Substantia nigra (tissue), 51 donors: ENCODE measurements at places on chromosomes 2 and 18.

DNA sequence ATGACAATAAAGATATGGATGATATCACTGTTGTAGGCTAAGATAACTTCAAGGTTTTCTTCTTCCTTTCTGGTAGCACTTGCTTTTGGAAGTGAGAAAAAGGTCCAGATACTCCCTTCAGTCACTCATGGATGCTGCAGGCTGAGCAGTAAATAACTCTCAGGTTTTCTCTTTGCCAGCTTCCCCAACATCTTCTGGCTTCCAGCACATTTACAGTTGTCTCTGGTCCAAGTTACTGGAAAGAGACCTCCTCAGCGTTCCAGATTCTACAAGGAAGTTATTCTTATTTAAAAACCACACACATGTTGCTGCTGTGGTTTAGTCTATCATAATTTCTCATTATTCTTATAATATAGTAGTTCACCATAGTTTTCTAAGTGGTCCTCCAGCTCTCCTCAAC is 383.4 kb downstream of the PLCL1 start:
- no peak for DNase-seq

DNA sequence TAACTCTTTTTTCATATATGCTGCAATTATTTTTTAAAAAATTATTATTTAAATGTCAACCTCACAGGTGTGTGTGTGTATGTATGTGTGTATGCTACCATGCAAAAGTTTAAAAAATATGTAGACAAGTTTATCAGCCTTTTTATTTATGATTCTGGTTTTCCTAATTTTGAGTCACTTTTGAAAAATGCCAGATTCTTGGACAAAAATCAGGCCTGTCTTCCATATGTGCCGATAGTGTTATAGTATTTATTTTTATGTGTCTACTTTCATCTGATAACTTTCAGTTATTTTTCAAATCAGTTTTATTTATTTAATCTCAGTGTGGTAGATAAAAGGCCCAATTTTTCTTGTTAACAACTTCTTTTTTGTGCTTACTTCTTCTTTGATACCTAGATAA is 176.2 kb downstream of the RDH14 start:
- DNase-seq, result no peak

DNA sequence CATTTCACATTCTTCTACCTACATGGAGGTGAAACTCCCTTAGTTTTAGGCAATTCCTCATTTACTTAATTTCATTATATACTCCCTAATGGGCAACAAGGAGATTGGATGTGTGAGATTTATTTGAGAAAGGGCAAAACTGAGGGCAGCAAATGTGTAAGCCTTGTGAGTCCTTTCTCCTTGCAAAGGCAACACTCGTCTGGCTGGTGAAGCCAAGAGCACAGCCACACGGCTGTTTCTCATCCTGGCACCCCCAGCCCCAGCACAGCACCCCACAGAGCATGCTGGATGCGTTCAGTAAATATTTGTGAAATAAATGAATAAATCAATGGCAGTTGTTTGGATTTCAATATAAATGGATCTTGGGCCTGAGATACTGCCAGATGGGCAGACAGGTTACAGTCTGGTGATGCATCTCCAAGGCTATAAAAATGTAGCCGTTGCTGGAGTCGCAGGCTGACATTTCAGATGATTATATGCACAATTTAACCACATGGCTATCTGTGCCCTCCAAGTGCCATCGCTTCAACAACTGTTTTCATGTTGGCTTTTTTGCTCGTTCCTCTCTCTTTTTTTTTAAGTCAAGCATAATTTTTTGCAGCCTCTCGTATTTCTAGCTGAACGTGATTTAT is 154.1 kb upstream of the REV1 start:
- DNase-seq, result no peak

GRCh38 chr2:232927793-232928550 is 57.9 kb downstream of the SNORC start:
- DNase-seq, result no peak

DNA sequence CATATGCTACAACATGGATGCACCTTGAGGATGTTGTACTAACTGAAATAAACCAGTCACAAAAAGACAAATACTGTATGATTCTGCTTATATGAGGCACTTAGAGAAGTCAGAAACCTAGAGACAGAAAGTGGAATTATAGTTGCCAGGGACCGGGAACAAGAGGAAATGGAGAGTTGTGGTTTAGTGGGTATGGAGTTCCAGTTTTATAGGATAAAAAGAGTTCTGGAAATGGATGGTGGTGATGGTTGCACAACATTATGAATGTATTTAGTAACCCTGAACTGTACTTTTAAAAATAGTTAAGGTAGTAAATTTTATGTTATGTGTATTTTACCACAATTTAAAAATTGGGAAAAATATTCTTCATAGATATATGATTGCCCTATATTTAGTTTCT is 97.7 kb downstream of the DPP4 start:
- DNase-seq, result no peak

DNA sequence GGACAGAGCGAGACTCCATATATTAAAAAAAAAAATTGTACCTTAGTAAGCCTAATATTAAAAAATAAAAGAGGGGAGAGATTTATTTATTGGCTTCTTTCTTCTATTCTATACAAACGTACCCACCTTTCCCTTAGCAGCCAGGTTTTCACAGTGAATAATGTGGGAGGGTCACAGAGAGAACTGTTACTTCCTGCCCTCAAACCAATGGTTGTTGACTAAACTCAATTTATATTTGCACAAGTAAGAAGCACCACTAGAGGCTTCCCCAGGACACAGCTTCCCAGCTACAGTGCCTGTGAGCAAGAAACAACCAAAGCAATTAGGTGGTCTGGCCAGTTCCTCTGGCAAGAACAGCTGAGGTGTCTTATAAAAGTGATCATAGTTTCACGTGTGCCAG is 28.9 kb upstream of the GALR1 start:
- no peak for DNase-seq

GRCh38 chr2:66437691-66438497 is 3.0 kb downstream of the MEIS1 start:
- no peak for DNase-seq

DNA sequence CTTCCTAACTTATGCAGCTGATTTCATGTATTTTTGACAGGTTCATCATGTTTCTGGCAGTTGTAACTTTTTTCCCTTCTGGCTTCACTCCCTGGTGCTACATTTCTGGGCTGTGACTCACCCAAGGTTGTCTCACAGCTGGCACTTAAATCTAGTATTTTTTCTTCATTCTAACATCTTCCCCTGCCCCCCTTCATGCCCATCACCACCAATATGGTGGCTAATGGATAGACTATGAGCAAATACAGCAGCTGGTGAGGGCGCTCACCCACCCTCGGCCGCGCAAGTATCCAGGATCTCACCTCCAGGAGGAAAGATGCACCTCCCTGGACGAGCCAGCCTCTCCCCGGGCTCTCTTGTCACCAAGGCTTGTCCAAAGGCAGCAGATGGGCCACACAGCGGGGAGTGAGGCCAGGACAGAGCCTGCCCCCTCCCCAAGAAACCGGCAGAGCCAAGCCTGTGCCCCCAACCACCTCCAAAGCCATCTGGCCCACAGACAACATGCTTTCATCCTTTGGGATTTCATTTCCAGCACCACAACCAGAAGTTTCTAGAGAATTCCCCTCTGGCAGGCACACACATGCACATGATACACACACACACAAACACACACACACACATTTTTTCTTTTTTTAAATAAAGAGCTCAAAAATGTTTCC is 39.1 kb downstream of the ATOH8 start:
- DNase-seq, result no peak

GRCh38 chr2:2547451-2547850 is 216.4 kb upstream of the MYT1L start:
- peak; percentile 37 for DNase-seq

GRCh38 chr2:239711911-239712570 is 311.2 kb upstream of the HDAC4 start:
- no peak for DNase-seq

- no peak for DNase-seq
Measured at GRCh38 chr2:212021947-212022346, 516.7 kb downstream of the ERBB4 start.

DNA sequence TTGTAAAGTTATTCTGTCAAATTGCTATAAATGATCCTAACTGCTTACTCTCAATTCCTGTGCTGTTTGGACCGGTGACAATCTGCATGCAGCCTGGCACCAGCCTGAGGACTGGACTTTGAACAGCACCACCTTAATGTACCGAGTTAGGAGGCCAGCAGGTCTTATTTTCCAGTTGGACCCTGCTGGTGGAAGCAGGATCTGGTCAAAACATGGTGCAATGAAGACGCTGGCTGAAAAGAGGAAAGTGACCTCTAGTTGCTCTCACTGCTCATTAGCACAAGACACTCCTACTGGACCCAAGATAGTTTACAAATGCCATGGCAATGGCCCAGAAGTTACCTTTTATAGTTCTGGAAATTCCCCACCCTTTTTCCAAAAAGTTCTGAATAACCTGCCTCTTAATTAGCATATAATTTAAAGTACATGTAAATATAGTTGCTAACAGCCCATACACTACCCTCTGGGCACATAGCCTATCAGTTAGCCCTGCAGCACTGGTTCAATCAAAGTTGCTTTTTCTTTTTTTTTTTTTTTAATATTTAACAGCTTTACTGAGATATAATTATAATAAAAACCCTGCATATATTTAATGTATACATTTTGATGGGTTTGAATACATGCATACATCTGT is 35.8 kb downstream of the RBKS start:
- no peak for DNase-seq

GRCh38 chr18:61589724-61590065 is 256.5 kb downstream of the CDH20 start:
- no peak for DNase-seq
